Lung (tissue), 17 donors: ENCODE measurements at places on chromosomes 16 and 17. TPM values are rescaled to one million over a fixed set of nuclear protein-coding genes. Genes with fewer than 3 reads are reported as not detected.

Gene DPEP3
- 0.51 TPM for total RNA-seq

DNA sequence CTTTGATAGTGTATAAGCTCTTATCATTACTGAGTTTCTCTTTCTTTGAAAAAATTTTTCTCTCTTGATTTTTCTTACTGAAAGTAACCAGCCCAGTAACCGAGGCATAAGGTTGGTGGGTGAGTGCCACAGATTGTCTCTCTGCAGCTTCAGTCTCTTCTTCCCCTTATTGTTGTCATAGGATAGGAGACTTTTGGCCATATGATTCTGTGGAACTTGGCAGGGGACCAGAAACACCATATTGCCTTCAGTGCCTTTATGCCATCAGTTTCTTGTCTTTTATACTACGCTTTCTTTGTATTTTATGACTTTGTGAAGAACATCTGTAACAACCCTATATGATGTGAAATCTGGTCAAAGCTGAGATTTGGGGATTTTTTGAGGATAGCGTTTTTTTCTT lies 341.6 kb upstream of the TBX2 start:
- no peak for DNase-seq
- H3K4me3 ChIP-seq, result no peak overlapping the region
- no peaks in the 10 kb centered on the region for H3K27me3 ChIP-seq
- no peaks in the 10 kb centered on the region for H3K4me1 ChIP-seq

DNA sequence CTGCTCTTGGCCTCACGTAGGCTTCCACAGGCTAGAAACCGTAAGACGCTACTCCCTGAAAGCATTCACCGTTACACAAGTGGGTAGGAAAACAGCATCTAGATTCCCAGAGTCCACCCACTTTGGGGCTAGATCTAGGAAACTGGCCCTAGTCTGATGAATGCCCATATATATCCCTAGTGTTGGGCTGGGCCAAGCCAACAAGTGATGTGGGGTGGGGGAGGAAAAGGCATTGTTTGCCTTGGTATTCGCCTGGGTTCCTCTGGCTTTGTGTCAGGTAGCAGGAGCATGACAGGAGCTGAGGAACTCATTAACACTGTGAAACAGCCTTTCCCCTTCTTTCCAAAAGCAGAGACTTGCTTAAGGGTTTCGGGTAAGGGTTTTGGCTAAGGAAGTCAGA lies 112.4 kb downstream of the SMG6 start:
- H3K27ac ChIP-seq, result peak overlapping the region; percentile 21
- H3K4me3 ChIP-seq, result no peak overlapping the region
- H3K27me3 ChIP-seq, result no peaks in the 10 kb centered on the region
- peaks cover 13% of the 10 kb centered on the region for H3K36me3 ChIP-seq

GRCh38 chr17:78993241-78993956 lies 13.7 kb upstream of the LGALS3BP start:
- no peak overlapping the region for H3K27ac ChIP-seq
- H3K4me3 ChIP-seq, result no peak overlapping the region
- peaks cover 62% of the 10 kb centered on the region for H3K36me3 ChIP-seq
- H3K27me3 ChIP-seq, result no peaks in the 10 kb centered on the region

DNA sequence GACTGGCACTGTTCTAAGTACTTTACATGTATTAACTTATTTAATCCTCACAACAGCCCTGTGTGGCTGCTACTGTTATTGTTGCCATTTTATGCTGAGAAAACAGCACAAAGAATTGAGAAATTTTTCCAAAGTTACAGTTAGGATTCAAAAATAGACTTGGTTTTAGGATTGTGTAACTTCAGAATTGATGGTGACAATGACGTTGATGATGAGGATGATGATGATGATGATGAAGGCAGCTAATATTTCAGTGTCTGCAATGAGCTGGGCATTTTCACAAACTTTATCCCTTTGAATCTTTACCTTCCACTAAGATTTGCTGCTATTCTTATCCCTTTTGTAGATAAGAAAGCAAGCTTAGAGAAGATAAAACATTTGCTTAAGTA lies 22.1 kb downstream of the PRKCB start:
- no peak overlapping the region for H3K27ac ChIP-seq
- H3K27me3 ChIP-seq, result no peaks in the 10 kb centered on the region
- peaks cover 46% of the 10 kb centered on the region for H3K4me1 ChIP-seq
- H3K36me3 ChIP-seq, result no peaks in the 10 kb centered on the region
- no peak for DNase-seq

Gene SCRN2
- total RNA-seq, result 26.7 TPM

Gene ZNF646
- 20.5 TPM for total RNA-seq

DNA sequence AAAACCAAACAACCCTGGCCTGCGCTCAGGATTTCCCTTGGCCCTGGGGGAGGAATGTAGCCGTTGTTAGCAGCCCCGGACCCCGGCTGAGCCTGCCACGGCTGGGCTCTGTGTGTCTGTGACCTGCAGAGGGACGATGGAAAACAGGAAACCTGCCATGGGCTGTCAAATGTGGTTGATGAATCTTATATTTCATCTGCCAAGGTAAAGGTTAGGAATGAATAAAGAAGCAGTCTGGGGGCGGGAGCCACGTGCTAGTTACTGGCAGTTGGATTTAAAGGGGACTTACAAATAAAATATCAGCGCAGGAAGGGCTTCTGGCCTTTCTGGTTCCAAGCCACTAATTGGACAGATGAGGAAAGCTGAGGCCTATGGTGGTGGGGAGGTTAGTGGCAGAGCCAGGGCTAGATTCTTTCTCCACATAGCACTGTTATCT lies at the start of gene KRT23:
KRT23 (minus strand) TSS at position 263 of the 436 bp plus-strand sequence. CDS start 1,043 bp downstream, outside the sequence.
- no peak for DNase-seq
- no peak within 1 kb of the TSS for H3K4me3 ChIP-seq
- H3K36me3 ChIP-seq, result no peaks in the 10 kb centered on the region
- H3K4me1 ChIP-seq, result no peaks in the 10 kb centered on the region

Gene SLC16A5
- 74.0 TPM for total RNA-seq

- no peak overlapping the region for H3K27ac ChIP-seq
- H3K4me3 ChIP-seq, result no peak overlapping the region
- H3K36me3 ChIP-seq, result no peaks in the 10 kb centered on the region
- DNase-seq, result no peak
- H3K27me3 ChIP-seq, result no peaks in the 10 kb centered on the region
Measured at GRCh38 chr16:5206331-5206990, 108.9 kb upstream of the EEF2KMT start.

Gene KRT32
- total RNA-seq, result not detected

DNA sequence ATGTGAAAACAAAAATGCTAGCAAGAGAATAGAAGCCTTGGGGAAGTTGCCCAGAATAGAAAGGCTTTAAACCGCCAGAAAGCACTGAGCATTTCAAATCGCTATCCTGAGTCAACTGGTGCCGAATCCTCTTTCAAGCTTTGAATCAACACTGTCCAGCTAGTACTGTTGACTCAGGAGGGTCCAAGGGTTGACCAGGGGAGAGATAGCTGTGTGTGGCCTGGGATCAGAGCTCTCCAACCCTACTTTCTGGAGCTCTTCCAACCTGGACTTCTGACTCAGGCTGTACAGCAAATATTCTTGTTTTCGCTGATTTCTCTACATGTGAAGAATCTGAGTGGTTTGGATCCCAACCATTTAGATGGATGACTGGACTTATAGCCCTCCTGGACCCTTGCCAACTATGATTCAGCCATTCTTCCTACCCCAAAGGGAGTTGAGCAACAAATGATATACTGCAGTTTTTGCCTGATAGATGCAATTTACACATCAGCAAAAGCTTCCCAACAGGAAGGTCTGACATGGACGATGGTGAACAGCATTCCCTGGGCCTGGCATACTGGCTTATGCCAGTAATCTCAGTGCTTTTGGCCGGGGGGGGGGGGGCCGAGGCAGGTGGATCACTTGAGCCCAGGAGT lies 154.0 kb upstream of the SDK2 start:
- DNase-seq, result peak; percentile 89
- no peaks in the 10 kb centered on the region for H3K4me1 ChIP-seq
- H3K27ac ChIP-seq, result no peak overlapping the region
